ENCODE measurements at places on chromosomes 2 and 18.
A peak's percentile ranks its signal among the peaks of the same experiment; 100 is the strongest.

DNA sequence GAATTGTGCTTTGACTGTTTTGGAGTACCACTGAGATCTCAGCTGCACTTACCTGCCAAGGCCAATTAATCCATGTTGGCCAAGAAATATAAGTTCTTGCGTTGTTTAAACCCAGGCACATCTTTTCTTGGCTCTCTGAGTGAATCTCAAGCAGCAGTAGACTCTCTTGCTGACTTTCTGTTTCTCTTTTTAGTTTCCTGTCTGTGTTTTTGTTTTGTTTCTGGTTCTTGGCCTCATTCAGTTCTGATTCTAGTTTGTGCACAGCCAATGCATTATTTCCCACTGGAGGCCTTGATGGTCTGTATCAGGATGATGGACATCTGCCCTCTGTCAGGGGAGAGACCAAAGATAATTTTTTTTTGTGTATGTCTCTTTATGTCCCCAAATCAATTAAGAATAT is 379.4 kb downstream of the CDH2 start:
- DNase-seq, result no peak

- no peak for DNase-seq
Measured at GRCh38 chr2:236988690-236989624, 96.7 kb upstream of the COPS8 start.

DNA sequence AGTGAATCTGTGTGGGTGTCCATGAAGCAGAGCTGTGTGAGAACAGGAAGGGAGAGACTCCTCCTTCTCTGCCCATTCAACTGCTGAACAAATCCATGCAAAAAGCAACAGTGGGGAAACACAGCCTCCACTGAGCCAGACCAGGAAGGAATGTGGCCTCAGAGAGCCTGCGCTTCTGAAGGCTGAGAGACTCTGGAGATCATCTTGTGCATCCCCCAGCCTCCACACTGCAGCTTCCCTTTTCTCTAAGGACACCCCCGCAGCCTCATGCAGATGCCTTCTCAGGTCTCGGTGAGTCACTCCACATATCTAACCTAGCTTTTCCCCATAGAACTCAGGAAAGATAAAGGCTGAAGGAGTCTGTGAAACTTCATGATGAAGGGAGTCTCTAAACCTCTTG is 402.9 kb downstream of the TNS1 start:
- DNase-seq, result no peak

DNA sequence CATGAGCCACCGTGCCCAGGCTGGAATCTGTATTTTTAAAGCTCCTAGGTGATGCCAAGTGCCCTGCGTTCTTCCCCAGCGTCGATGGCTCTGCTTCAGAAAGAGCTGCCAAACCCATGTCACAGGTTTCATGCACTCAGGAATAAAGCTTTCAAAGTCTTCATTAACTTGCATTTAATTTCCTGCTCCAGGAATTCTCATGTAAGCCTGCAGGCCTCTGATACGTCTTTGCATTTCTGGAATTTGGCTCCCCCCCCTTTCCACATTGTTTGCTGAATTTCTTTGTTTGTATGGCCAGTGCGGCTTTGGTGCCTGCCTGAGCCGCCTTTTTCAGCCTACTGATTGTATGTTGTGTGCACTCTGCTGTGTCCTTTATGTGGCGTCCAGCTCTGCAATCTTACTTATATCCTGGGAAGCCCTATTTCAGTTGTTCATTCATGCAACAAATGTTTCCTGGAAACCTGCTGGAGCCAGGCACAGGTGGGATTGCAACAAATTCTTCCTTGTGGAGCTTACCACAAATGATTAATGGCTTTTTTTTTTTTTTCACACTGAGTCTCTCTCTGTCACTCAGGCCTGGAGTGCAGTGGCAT is 17.9 kb upstream of the OTOF start:
- DNase-seq, result peak; percentile 96

- DNase-seq, result peak; percentile 6
Measured at GRCh38 chr2:85213901-85214512, 80.8 kb downstream of the TCF7L1 start.

- DNase-seq, result peak; percentile 89
Measured at GRCh38 chr2:191688934-191689695, 11.2 kb downstream of the NABP1 start.

DNA sequence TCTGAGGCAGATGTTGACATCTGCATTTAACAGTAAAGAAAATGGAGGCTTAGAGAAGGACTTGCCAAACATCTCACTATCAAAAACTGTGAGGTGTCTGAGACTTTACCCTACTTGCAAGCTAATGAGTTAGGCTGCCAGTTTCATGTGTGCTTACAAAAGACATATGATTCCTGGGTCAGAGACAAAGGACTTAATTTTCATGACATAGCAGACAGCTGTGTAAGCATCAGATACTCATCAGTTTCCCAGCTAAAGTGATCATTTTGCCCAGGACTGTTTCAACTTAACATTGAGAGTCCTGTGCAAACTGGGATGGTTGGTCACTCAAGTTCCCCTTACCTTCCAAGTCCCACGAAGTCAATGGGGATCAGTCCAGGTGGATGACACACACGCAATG is 18.9 kb upstream of the DAPL1 start:
- no peak for DNase-seq

GRCh38 chr2:179181002-179181401 is 83.6 kb downstream of the SESTD1 start:
- no peak for DNase-seq

All from kidney tubule cell (primary cell).